ENCODE measurements at places on chromosomes 1 and 21.

- DNase-seq, result no peak
Measured at GRCh38 chr1:39947260-39947659, 7.7 kb upstream of the MFSD2A start.

DNA sequence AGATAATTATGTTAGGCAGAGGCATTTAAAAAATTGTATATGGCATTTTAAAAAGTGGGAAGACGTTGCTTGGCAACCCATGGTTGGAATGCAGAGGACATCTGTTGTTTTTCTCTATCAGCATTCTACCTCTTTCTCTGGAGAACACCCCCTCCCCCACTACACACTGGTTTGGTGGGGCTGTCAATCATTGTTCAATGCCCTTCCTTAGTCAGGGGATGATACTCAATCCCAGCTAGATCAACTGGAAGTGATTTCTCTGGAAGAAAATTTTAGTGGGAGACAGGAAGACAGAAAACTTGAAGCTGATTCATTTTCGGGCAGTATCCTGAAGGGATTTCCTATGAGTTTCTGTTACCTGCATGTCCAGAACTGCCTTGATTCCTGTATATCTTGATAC lies 35.7 kb upstream of the CAP1 start:
- DNase-seq, result no peak

- no peak for DNase-seq
Measured at GRCh38 chr1:208990456-208990855, 593.1 kb upstream of the CAMK1G start.

DNA sequence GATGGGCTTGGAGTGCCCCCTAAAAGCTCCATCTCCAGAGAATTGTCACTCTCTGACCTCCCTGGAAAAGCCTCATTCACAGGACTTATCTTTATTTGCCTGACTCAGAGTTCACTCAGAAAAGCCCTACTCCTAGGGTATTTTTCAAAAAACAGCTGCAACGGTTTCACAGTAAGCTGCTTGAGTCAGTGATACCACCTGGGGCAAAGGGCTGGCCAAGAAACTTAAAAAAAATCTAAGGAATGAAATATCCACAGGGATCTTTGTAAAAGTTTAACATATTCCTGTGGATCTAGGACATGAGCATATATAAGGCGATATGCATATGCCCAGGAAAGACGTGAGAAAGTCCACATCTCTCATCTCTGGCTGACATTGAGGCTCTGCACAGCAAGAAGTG lies 33.8 kb upstream of the TSPAN2 start:
- DNase-seq, result no peak

DNA sequence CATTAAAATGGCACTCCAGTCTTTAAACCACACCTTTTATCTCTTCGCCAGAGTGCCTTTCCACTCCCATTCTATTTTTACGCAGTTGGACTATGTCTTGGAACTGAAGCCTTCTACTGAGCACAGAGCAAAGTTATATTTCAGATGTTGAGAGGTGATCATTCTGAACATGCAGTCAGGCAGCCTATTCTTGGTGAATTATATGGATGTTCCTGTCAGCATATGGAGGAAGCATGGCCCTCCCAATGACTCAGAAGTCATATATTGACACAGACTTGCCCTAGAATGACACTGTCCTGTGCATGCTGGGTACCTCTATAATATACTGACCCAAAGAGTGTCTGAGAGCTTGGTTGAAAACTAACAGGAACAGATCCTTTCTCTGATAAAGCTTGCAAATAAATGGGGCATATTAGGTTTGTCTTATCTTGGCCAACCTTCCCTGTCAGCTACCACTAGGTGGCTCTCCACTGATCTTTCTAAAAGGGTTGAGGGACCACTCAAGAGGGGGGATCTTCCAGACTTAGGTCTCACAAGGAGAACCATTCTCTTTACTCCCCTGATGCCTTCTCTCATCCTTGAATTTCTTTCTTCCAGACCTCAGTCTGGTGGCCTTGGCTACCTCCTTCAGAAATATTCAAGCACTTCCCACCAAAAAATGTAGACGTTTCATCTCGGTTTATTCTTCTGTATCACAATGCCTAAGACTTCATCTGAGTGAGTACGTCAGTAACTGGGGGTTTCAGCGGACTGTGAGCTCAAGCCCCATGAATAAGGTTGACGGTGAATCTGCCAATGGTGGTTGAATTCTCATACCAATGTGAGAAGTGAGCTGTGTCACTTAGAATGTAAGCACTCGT lies 11.8 kb upstream of the ALG14 start:
- DNase-seq, result no peak

DNA sequence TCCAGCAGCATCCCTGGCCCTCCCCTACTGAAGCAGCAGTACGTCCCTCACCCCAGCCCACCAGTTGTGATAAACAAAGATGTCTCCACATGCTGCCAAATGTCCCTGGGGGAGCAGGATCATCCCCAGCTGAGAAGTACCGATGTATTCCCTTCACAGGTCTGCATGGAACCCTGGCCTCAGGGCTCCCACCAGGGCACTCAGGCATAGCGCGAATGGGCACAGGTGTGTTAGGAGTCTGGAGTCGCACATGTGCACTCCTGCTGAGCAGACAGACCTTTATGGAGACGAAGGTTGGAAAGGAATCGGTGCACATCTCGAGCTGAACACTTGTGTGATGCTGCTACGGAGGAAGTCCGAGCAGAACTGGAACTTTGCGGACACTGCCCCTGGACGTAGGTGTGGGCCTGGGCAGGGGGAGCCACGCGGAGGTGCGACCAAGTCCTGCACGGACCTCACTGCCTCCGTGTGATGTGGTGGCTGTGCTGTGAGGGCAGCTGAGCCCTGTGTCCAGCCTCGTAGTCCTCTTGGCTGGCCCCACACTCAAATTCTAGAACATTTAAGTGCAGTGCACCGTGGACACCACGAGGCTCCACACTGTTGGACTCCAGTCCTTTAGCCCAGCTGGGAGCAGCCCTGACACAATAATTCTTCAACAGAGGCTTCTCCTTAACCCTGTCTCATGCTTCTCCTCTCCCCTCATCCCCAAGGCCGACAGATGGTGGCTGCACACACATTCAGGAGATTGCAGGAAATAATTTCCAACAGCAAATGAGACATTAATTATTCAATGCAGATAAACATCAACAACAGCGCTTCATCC lies 43.4 kb downstream of the RSPH1 start:
- no peak for DNase-seq

DNA sequence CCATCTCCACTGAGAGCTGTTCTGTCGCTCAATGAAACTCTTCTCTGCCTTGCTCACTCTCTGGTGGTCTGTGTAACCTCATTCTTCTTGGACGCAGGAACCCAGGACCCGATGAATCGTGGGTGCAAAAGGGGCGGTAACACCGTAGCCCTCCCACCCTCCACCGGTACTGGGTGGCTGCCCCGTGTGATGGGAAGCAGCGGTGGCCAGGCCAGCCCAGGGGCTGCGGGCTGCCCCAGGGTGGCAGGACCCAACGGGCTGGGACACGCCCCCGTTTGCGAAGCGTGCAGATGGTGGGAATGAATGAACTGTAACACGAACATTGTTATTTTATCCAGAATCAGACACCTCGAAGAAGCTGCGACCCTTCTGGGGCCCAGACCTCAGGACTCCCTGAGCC lies 92.3 kb upstream of the BACE2 start:
- DNase-seq, result no peak

DNA sequence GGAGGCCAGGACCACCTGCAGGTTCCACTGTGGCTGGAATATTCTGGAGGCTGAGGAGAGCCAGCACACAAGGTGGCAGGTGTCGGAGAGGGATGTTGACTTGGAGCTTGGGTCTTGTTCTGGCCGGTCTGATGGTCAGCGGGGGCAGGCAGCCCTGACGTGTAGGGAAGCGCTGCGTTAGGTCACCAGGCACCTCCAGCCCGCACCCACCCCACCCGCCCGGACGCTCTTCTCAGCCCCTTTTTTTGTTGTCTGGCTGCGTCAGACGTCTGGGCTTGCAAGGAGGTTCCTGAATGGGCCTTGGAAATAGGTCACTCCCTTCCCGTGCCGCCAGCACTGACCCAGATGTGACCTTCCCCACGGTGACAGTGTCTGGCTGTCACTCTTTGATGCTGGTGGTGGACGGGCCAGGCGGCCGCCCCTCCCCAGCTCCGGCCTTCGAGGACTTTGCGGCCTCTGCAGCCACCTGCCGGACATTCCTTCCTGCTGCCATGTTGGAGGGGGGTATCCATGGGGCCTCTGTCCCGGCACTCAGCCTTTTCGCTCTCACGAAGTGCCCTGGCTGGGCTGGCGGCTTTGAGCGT lies 30.1 kb downstream of the SPSB1 start:
- DNase-seq, result no peak

GRCh38 chr1:209937996-209938959 lies at the start of gene SYT14:
TSS of gene SYT14 (plus strand) at chr1:209938217. CDS start at chr1:209938265, 48 bp downstream.
- DNase-seq, result no peak

- DNase-seq, result no peak
Measured at GRCh38 chr1:27057801-27058625, 45.4 kb upstream of the TENT5B start.

DNA sequence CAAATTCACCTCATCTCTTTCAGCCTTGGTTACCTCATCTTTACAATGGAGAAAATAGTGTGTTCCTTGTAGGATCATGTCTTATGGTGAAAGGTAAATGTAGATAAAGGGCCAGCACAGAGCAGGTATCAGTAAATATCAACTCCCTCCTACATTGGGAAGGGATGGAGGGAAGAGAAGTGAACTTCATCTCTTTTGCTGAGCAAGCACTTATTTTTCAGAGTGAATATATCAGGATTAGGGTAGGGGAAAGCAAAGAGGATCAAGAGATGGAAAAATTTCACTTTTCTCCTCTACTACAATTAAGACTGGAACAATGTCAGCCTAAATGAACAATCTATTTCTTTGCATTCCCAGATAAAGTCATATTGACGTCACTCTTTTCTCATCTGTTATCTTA lies 193.8 kb upstream of the JUN start:
- DNase-seq, result no peak

GRCh38 chr1:13948888-13949391 lies 249.0 kb downstream of the PRDM2 start:
- no peak for DNase-seq

DNA sequence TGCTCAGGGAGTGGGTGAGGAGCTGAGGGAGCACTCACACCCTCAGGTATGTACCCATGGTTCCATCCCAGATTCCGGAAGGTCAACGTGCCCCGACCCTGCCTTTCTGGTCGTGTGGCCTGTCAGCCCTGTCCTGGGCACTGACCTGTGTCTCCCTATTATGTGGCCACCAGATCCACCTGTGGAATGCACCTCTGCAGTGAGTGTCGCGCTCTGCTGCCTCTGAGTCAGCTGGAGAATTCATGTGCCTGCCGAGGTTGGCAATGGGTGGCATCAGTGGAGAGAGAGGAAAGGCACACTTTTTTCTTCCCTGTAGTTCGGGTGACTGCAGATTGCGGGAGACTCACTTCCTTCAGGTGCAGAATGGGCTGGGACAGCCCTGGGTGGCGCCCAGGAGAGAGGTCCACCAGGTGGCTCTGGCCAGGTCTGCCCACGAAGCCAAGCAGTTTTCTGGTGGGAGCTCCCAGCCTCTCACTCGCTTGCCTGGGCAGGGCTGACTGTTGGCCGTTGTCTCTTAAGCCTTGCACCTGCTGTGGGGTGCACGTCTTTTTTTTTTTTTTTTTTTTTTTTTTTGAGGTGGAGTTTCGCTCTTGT lies 176.1 kb upstream of the TMEM51 start:
- no peak for DNase-seq

DNA sequence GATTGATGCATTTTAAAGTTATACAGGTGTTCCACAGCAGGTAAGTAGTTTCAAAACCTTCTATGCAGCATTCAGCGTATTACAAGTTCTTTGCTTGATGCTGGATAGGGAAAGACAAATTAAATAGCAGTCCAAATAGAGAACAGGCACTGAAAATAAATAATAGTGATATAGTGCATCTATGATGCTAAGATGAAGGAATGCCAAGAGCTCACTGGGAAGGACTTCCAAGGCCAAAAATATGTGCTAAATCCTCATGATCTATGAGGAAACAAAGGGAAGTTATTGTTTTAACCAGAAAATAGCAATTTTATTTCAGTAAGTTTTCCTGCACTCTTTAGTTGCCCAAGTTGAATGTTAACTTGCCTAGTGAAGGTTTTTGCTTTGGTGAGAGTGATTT lies 127.8 kb upstream of the GREM2 start:
- no peak for DNase-seq

- no peak for DNase-seq
Measured at GRCh38 chr1:32724678-32725614, 22.4 kb upstream of the SYNC start.

- DNase-seq, result no peak
Measured at GRCh38 chr1:88191917-88192316, 492.2 kb upstream of the PKN2 start.

DNA sequence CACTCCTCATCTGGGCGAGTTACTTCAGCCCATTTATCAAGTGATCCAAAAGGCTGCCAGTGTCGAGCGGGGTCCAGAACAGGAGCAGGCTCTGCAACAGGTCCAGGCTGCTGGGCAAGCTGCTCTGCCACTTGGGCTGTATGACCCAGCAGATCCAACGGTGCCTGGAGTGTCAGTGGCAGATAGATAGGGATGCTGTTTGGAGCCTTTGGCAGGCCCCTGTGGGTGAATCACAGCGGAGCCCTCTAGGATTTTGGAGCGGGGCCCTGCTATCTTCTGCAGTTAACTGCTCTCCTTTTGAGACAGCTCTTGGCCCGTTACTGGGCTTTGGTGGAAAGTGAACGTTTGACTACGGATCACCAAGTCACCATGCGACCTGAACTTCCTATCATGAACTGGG lies 7.5 kb downstream of the MMEL1 start:
- DNase-seq, result no peak

DNA sequence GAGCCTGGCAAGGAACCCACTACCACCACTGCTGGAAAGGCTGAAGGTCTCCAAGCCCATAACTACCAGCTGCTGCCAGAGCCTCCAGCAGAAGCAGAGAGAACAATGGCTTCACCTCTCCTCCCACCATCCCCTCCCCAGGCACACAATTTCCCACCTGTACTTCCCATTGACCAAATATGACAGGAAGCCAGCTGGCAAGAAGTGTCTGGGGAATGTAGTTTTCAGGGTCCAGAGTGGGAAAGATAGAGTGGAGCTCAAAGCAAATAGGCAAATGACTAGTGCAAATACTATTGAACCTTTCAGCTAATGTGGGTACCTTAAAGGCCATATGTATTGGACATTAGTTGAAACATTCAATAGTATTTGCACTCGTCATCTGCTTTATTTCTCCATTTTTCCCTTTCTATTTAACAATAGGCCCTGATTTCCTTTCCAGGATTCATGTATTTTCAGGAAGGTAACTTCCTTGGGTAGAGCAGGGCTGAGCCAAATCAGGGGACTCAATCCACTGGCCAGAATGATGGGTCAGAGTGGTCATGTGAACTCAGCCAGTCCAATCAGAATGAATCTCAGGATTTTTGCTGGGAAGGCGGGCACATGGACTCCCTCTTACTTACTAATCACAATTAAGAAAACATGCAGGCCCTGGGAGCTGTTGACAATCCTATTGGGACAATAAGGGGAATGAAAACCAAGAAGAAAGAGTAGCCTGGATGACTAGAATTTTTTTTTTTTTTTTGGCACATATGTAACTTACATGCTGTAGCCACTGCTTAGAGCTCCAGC lies 12.1 kb upstream of the NFYC start:
- DNase-seq, result no peak
